NB4 (cell line): ENCODE measurements at places on chromosomes 7 and 10.

- DNase-seq, result peak; percentile 66
Observed at GRCh38 chr10:124722798-124723783, 21.1 kb downstream of the FAM53B start.

DNA sequence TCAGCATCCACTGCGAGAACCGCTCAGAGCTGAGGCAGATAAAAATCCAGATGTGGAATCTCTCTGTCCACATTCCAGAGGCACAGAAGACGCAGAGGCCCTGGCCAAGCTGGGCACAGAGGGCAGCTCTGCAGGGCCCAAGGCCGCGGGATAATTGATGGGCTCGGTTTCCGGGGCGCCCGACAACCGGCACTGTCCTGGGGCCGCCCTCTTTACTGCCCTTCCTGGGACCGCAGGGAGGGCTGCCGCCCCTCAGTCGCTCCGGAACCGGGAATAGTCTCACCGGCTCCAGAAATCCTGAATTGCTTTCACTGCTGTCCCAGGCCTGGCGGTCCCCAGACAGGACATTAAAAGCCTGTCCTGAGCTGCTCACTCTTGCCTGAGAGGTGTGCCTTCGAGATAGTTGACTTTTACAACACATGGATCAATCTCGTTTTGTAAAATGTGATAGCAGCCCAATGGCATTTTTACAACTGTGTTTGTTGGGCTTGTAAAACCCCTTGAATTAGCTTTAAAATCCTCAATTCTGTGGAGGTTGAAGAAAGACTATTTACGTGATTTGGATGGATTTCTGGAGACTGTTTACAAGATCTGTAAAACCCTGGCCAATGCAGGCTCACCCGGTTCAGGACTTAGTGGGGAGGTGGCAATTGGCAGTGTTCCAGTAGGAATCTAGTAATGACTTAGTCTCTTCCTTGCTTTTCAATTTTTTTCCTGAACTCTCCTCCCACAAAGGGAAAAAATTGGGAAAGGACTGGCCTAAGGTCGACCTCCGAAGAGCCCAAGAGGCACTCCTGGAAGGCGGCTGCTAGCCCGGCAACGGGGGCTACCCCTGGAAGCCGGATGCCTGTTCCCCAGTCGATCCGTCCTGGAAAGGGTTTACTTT is 1.4 kb upstream of the HOXA6 start:
- DNase-seq, result no peak

GRCh38 chr10:66832781-66833422 is 92.9 kb upstream of the LRRTM3 start:
- no peak for DNase-seq

DNA sequence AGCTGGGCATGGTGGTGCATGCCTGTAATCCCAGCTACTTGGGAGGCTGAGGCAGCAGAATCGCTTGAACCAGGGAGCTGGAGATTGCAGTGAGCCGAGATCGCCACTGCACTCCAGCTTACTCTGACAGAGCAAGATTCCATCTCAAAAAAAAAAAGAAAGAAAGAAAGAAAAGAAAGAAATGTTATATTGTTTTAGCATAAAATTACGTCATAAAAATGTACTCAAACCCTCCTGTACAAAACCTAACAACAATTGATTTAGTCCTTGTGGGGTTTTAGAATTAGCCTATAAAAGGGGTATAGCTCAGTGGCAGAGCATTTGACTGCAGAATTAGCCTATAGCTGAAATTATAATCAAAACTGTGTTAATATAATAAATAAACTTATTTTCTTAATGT is 27.9 kb downstream of the PIK3AP1 start:
- DNase-seq, result no peak

GRCh38 chr10:92239600-92240288 is 51.1 kb downstream of the CPEB3 start:
- DNase-seq, result peak; percentile 86

GRCh38 chr7:151312831-151313809 is 28.5 kb upstream of the NUB1 start:
- DNase-seq, result no peak

DNA sequence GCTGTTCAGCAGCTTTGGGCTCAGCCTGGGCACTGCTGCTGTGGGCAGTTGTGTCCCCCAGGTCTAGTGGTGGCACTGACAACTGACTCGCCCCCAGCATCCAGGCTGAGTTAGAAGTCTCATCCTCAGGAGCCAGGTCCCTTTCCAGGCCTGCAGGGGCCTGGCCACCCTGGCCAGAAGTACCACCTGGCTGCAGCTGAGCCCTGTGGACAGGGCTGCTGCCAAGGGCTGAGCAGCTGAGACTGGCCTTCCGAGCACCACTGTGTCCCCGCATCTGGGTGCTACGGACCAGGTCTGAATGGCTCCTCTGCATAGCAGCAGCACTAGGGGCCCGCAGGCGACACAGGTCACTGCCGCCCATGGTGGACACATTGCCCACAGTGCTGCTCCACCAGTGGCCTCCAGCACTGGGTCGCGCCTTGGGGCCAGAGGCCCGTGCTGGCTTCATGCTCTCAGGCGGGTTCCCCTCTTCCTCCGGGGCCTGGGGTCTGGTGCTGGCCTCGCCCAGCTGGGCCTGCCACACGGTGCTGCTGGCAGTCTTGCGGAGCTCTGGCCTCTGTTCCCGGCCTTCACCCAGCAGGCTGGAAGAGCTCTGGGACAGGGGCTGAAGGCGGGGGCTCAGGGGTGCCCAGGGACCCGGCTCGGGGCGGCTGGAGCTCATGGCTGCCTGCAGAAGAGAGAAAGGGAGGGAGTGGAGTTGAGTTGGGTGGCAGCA is 6.2 kb downstream of the GPRIN2 start:
- no peak for DNase-seq

DNA sequence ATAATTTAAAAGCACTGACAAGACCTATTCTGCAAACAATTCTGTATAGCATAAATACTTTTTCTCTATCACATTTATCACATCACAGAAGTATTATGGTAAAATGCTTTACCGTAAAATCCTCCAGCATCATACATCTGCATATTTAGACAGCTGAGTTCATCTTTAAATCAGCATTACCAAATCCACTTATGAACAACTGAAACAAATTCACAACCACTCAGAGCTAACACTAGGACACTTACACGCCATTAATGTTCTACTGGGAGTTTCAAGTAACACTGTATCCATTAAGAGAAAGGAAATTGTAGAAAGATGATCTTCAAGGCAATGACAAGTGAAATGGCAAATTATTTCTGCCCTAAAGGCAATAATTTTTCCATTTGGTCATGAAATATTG is 105.7 kb upstream of the DKK1 start:
- DNase-seq, result no peak

- DNase-seq, result no peak
Observed at GRCh38 chr7:133371616-133372015, 118.7 kb downstream of the EXOC4 start.

GRCh38 chr7:39407137-39407536 is 159.1 kb upstream of the YAE1 start:
- no peak for DNase-seq

DNA sequence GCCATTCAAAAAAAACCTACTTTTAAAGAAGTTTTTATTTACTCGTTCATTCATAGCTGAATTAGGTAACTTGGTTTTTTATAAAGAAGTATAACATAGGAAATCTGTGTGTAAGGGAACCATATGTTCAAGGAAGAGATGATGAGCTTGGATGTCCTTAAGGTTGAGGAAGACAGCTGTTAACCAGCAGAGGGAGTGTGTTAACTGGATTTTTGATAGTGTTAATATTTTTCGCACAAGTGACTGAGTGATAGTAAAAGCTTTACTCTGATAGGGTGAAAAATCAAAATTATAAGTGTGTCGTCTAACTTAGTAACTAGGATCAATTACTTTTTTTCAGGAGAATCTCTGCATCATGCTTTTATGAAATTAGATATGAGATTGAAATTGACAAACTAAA is 134.7 kb downstream of the ARL5B start:
- DNase-seq, result peak; percentile 1

- no peak for DNase-seq
Observed at GRCh38 chr7:2724453-2725177, 36.6 kb downstream of the AMZ1 start.

DNA sequence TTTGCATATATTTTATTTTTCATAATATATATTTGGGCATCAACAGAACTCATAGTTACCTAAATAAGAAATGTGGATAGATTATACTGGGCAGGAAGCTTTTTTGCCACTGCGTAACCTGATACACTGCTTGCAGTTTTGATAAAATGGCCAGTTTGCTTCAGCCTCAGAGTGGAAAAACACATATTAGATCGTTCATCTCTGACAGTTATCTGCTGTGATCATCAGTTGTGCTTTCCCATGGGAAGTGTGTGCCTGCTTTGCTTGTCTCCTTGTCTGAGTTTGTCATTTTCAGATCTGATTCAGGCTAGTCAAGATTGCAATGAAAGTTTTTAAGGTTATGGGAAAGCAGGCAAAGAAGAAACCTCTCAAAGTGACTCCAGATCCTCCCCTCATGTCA is 54.0 kb downstream of the ADAM12 start:
- no peak for DNase-seq

DNA sequence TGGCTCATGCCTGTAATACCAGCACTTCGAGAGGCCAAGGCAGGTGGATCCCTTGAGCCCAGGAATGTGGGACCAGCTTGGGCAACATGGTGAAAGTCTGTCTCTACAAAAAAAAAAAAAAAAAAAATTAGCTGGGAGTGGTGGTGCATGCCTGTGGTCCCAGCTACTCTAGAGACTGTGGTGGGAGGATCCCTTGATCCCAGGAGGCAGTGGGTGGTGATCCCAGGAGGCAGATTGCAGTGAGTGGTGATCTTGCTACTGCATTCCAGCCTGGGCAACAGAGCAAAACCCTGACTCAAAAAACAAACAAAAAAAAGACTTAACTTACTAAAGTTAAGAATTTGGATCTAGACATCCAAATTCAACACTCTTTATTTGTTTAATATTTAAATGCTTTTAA is 10.2 kb upstream of the ADO start:
- DNase-seq, result no peak

DNA sequence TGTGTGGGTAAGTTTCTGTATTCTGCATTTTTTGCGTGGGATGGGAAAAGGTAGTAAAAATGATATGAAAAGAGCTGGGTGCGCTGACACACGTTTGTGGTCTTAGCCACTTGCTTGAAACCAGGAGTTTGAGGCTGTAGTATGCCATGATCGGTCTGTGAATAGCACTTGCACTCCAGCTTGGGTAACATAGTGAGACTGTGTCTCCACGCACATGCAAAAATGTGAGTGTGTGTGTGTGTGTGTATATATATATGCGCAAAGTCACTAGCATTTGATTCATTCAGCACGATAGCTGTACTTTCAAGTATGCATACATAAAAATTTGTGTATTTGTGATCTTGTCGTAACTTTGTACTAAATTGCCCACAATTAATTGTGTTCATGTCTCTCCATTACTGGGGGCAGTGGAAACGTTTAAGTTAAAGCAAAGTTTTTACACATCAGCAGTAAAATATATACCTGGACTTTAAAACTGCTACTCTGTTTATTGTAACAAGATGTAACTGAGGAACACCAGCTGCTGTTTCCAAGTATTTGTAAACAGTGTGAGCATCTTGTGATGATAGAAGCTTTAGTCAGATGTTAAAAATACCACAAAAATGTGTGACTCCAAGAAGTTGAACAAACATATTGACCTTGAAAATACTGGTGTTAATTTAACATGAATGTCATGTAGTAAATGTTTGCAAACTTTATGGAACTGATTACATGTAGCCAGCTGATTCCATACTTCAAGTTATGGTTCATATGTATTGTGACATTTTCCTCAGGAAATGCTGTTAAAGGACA is 1.6 kb downstream of the ZRANB1 start:
- no peak for DNase-seq

GRCh38 chr10:3666525-3667302 is 118.3 kb downstream of the KLF6 start:
- peak; percentile 39 for DNase-seq

- no peak for DNase-seq
Observed at GRCh38 chr10:48611133-48611532, 6.3 kb upstream of the ARHGAP22 start.

DNA sequence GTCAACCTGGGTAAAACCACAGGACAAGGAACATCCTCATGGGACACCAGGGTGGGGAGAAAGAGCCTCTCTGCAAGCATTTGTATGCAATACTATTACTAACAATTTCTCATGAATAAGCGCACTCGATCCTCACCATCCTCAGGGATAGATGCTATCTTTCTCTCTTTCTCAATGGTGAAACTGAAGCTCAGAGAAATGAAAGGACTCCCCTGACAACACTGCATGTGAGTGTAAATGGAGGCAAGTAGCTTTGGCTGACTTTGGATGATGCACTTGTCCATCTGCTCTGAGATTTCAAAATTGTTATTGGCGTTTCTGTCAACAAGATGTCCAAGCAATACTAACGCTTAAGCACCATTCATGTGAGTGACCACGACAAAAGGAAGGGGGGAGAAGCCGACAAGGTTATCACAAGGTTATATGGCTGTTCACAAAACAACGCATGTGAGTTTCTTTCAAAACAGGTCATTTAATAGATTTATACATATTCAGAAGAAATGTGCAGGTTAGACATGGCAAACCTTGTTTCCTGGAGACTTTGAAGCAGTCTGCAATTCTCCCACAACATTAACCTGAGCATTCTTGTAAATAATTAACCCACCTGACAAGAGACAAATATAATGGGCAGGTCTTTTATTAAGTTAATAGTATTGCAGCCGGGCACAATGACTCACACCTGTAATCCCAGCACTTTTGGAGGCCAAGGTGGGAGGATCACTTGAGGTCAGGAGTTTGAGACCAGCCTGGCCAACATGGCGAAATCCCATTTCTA is 54.0 kb downstream of the IFIT5 start:
- no peak for DNase-seq

DNA sequence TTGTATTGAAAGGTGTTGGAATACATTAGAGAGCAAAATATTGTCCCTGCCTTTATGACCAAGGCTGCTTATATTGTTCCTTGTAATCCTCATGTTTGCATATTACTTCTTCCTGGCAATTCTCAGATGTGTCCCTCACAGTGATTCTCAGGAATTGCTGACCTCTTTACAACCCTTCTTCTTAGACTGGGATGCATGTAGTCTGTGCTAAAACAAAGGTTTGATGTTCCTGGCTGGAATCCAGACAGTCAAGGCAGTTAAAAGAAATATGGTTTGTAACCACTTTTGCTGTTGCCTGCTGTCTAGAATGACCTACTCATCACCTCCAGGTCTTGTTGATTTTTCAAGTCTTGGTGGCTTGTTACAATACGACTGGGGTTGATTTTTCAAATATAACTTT is 367.6 kb downstream of the HGF start:
- DNase-seq, result no peak

DNA sequence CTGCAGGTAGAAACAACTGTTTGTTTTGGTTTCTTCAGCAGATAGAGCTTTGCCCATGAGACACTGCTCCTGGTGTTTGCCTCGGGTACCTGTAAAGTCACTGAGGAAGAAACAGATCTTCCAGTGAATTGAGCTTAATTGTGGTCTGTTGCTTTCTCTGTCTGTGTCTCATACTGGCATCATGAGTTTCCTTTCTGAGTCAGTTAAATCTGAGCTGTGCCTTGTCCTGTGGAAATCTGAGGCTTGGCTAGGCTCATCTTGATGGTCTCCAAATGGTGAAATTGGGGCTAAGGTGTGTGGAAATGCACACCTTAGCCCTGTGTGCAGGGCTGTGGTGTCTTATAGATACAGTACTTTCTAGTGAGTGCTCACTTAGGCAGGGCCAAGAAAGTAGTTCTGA is 67.4 kb downstream of the GBF1 start:
- DNase-seq, result no peak
